ENCODE measurements at places on chromosomes 2 and 18.

GRCh38 chr2:60440079-60440766, 113.2 kb downstream of the BCL11A start:
- no peak for DNase-seq

DNA sequence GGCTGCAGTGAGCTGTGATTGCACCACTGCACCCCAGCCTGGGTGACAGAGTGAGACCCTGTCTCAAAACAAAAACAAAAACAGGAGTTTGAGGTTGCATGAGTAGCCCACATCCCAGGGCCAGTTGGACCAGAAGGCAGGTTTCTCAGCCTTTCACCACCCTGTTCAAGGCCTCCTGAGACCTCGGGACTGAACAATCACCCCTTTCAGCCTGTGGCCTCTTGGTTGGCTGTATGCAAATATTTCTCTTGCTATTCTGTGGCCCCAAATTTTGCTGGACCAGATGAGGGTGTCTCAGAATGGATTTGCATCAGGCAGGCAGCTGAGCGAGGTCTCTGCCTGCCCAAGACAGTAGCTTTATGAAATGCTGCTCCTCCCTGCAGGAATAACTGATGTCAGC, 56.9 kb downstream of the DPYSL5 start:
- DNase-seq: no peak

DNA sequence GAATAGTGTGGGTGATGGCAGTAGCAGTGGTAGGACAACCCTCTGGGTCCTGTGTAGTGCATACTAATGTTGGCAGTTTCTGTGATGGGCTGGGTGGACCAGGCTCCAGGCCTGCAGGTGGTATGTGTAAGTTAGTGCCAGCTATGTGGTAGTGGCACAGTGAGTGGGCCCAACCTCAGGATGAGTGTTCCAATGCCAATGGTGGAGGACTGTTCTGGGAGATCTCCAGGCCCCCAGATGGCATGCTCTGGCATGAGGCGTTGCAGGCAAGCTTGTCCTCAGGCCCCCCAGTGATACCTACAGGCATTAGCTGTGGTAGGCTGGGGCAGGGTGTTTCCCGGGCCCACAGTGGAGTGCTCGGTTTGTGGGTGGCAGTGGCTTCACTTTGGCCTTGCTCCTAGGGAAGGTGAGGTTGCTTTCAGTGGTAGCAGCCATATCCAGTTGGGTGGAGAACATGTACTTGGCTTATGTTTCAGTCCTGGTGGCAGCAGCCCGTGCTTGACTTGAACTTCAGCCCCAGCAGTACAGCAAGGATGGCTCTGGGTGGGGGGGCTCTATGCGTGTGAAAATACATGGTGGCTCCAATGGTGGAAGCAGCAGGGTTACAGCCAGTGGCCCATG, 32.4 kb downstream of the TEX51 start:
- DNase-seq: no peak

DNA sequence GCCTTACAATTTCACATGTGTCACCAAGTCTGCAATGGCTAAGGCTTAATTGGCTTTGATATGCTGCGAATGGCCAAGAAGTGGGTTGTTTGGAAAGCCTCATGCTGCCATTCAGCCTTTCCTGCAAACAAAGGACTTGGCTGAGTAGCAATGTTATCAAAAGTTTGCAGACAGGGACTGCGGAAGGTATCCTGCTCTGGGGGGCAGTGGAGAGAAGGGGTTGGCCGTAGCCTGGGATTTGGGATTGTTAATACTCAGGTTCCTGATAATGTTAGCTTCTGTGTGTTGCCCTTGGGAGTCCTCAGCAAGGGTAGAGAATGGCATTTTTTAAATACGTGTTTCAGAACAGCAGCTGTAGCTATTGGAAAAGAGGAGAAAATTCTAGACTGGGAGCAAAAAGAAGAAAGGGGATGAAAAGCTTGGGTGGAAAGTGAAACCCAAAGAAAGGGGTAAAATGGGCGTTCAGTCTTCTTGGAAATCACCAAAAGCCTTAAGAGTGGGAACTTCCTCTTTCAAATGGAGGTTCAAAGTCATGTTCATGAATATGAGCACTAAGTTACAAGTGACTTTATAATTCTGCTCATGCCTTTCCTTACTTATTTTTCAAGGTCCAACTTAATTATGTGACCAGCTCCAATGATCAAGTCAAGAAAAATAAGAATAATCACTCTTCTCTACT, 325.1 kb downstream of the RNF144A start:
- DNase-seq: no peak

GRCh38 chr2:106161938-106162820, 31.9 kb downstream of the UXS1 start:
- DNase-seq: no peak

DNA sequence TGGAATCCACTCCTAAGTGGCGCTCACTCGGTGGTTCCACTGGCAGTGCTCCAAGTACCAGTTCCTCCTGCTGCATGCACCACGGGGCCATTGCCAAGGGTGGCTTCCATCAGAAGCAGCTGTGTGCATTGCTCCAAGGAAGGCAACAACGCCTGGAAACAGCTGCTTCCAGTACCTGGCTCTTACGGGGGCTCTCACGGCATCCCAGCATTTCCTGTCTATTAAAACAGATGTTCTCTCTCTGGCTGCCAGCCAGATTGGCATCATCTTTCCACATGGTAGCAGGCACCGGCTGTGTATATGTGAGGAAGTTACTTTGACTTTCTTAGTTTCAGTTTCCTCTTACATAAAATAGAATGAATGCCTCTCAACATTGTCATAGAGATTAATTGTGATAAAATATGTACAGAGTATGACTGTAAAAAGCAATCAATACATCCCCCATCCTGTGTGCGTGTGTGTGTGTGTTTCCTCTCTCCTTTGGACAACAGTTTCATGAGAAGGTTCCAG, 84.9 kb downstream of the CMPK2 start:
- DNase-seq: peak; percentile 89

DNA sequence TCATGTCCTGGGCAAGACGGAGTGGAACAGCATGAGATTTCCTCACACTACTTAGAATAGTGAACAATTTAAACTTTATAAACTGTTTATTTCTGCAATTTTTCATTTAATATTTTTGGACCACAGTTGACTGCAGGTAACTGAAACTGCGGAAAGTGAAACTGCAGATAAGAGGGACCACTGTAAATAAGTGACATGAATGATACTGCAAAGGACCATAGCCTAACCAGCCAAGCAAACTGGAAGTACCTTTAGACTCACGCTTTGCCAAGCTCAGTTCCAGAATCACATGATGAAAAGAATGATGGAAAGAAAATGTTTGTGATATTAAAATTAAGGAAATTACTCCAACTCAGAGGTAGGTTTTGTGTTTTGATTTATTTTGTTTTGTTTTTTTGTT, 94.6 kb upstream of the ITGA4 start:
- no peak for DNase-seq

DNA sequence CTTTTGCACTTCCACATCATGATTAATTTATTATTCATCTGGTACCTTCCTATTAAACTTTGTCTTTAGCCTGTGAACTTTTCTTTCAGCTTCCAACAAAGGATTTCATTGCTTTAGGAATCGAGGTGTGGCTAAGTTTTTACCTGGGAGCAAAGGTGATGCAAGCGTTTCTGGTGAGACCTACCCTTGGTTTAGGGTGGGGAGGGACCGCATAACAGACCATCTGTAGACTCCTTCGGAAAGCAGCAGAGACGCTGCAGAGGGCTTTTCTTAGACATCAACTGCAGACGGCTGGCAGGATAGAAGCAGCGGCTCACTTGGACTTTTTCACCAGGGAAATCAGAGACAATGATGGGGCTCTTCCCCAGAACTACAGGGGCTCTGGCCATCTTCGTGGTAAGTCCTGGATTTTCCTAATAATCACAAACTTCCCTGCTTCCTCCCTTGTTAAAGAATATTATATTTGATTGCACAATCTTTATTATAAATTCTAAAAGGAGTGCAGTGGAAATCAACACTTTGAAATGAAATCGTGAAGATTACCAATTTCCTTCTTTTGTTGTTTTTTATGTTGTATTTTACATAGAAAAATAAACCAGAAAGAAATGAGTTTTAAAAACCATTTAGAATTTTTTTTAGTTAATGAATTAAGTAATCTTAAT, at the start of gene DSG3:
DSG3 (plus strand) TSS at position 212 of the 662 bp plus-strand sequence; CDS start at position 349, 137 bp downstream.
- no peak for DNase-seq

DNA sequence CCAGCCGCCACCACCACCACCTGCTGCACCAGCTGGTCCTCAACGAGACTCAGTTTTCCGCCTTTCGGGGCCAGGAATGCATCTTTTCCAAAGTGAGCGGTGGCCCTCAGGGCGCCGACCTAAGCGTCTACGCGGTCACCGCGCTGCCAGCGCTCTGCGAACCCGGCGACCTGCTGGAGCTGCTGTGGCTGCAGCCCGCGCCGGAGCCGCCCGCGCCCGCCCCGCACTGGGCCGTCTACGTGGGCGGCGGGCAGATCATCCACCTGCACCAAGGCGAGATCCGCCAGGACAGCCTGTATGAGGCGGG, 1.6 kb downstream of the LRATD1 start:
- no peak for DNase-seq

DNA sequence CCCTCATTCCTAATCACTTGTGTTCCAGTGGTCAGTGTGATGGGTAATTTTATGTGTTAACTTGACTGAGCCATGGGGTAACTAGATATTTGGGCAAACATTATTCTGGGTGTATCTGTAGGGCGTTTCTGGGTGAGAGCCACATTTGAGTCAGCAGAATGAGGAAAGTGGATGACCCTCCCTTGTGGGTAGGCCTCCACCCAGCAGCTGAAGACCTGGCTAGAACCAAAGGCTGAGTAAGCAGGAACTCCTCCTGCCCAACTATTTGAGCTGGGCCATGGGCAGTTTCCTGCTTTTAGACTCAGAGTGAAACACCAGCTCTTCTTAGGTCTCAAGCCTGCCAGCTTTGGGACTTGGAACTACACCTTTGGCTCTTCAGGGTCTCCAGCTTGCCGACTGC, 141.8 kb downstream of the ACKR3 start:
- no peak for DNase-seq

GRCh38 chr2:233248999-233249398, 2.5 kb upstream of the ATG16L1 start:
- no peak for DNase-seq

DNA sequence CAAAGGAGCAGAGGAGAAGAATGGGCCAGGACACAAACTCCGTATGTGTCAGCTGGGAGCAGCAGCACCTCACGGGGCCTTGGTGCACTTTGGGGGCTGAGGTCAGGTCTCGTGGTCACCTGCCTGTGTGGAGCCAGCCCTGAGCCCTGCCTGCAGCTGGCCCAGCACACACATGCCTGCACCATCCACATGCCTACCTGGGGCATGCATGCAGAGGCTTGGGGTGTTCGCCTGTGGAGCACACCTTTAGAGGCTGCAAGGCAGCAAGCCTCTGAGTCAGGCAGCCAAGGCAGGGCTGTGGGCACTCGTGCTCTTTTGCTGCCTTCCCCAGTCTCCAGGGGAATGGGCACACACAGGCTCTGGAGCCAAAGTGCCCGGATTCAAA, 36.0 kb downstream of the ARHGEF4 start:
- no peak for DNase-seq

- DNase-seq: no peak
Measured at GRCh38 chr18:58556331-58557007, 72.4 kb downstream of the ALPK2 start.

DNA sequence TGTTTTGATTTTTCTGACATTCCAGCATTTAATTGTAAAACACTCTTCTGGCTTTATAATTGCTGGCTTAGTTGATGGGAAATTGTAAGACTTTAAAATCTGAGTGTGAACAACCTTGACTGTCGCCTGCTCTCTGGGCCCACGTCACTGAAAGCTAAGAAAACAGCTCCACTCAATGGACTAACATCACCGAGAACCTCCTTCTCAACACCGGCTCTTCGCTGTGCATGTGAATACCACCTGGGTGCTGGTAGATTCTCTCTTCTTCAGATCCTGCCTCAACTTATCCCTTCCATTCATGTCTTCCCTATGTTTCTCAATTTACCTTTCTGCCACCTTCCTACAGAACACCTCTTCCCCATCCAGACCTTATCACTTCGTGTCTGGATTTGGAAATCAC, 523.1 kb upstream of the ID2 start:
- no peak for DNase-seq

GRCh38 chr2:236333417-236334121, 69.4 kb upstream of the ASB18 start:
- no peak for DNase-seq

DNA sequence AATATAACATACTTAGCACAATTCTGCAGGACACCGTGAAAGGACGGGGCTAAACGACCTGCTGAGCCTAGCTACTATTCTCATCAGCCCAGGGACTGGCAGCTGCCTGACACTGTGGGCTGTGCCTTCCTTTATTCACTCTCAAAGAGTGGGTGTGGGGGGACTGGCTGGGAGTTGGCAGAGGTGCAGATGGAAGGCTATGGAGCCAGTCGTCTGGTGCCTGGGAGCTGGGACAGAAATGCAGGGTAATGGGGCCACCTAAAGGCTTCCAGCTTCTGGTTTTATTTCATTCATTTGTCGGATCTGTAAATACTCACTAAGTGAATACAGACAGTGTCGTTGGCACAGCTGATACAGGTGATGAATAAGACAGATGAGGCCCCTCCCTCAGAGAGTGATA, 56.0 kb upstream of the NFU1 start:
- peak; percentile 78 for DNase-seq

- no peak for DNase-seq
Measured at GRCh38 chr2:180071797-180072196, 64.7 kb upstream of the CWC22 start.

DNA sequence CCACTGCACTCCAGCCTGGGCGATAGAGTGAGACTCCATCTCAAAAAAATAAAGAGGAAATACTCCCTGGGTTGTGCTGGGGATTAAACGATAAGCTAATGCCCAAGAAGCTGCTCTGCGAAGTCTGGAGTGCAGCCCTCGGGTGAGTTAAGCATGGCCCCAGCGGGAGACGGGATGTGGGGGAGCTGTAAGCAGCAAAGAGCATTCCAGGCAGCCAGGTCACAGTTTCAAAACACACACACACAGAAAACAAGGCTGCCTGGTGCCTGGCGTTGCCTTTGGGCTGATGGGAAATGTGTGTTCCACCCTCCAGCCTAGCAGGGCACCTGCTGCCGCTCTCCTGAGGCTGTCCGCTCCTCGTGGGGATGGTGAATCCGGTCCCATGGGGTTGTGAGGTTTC, 24.1 kb downstream of the ODC1 start:
- DNase-seq: no peak

DNA sequence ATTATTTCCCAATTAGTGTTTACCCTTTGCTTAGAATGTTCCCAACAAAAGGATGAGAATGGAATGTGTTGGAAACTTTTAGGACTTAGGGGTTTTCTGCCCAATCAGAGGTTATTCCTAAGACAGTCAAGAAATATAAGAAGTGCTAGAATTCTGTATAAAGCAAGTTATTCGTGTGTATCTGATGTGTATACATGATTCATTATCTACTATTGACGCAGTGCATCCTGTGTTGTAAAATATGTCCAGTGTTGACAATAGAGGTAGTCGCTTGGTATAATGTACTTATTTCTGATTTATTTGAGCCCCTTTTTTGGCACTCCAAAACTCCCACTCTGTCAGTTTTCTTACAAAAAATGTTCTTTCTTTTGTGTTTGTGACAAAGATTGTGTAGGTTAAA, 881 bp downstream of the PIKFYVE start:
- no peak for DNase-seq

GRCh38 chr18:34342960-34343359, 118.2 kb upstream of the NOL4 start:
- DNase-seq: no peak

Measured in NCI-H345 (cell line).